ENCODE measurements at places on chromosomes 4 and X.

DNA sequence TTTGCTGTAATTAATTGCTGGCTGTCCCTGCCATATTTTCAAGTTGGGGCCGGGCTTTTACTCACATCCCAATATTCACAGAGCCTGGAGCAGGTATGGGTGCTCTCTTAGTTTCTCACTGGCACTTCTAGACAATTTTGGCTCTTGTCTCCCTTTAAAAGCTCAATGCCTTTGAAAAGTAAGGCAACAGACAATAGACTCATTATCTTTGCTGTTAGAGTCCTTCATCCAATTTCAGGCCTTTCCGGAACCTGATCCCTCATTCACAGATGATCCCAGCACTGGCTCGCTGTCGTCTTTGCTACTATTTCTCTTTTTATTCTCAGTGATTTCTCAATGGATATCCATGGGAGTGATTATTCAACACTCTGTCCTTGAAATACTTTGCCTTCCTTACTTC lies 6.7 kb downstream of the ARSJ start:
- no peak for DNase-seq

- no peak for DNase-seq
Measured at GRCh38 chr4:122100508-122100907, 51.6 kb upstream of the BLTP1 start.

- peak; percentile 83 for DNase-seq
Measured at GRCh38 chr4:40196724-40197281, at the start of gene RHOH. RHOH (plus strand) TSS chr4:40197031; CDS start chr4:40243387, 46,356 bp downstream.

- no peak for DNase-seq
Measured at GRCh38 chr4:34566091-34566490, 1678.2 kb downstream of the ARAP2 start.

DNA sequence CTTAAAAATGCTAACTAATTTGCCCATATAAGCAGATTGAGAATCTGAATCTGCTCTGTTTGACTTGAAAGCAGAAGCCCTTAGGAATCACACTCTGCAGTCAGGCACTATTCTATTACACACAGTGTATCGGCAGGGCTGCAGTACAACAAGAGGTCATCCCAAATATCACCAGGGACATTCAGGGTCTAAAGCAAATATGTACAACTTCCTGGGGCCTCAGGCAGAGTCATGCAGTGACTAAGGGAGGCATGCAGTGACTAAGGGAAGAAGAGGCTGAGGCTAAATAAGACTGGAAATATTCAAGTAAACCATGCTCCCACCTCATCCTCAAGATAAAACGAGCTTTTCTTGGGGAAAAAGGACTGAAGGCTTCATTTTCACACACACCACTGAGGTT lies 20.9 kb downstream of the MAPK10 start:
- DNase-seq, result no peak

GRCh38 chr4:153517159-153517558 lies 51.0 kb downstream of the TMEM131L start:
- DNase-seq, result no peak
